Suprapubic skin (tissue), 4 donors: ENCODE measurements at places on chromosomes 1 and 21.

GRCh38 chr1:176853503-176853902 is 311.0 kb downstream of the ASTN1 start:
- DNase-seq: no peak

DNA sequence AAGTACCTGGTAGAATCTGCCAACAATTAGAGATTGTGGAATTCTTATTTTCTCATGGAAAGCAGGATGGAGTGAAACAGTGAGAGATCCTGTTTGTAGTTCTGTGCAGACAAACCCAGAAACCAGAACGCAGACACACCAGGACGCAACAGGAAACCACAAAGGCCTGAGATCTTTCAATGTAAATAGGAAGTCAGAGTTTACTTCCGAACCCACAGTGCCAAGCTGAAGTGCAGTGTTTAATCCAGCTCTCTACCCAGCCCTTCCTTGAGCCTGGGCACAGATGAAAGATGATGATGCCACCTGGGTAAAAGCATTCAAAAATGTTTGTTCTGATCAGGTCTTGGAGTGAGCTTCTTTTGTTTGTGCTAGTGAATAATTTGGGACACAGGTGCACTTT is 244.2 kb upstream of the HOOK1 start:
- DNase-seq: no peak

DNA sequence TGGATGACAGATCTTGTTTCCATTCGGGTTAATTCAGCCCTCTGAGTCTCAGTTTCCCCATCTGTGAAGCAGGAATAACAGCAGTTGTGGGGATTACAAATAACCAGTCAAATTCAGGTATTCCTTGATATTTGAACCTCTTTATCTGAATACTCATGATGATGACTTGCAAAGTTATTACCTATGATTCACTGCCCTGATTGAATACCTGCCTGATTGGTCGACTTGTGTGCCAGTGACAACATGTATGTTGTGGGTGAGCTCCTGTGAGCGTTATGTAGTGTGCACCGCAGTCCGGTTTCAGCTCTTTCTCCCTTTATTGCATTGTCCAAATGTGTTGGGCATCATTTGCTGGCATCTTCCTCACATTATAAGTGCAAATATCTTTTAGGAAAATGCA is 9.5 kb upstream of the TMEM61 start:
- no peak for DNase-seq

- DNase-seq: no peak
Observed at GRCh38 chr1:212852105-212852688, 4.7 kb upstream of the SPATA45 start.

DNA sequence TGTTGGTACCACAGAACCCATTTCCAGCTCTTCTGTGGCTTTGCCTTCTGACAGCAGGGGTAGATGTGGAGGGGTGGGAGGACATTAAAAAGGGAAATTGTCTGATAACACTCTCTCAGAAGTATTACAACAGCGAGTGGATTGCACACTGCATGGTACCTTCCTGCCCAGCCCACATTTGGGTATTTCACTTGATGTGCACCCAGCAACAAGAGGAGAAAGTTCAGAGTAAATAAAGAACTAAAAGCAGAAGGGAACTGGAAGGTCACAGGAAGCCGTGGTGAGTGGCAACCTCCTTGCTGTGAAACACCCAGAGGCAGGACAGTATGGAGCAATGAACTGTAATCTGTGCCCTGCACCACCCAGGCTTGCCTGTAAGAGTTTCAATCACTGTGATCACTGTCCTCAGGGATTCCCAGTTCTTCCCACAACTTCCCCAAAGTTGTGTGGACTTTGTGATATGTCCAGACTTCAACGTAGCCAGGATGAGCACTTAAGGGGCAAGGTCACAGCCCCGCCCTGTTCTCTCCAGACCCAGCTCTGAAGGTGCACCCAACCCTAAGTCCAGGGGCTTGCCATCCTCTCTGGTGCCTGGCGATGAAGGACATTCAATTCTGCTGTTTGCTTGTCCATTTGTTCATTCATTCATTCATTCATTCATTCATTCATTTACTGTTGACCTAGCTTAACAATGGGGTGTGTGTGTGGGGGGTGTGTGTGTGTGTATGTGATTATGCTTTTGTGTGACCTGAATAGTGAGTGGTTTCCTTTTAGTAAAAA is 18.7 kb upstream of the F5 start:
- DNase-seq: no peak

DNA sequence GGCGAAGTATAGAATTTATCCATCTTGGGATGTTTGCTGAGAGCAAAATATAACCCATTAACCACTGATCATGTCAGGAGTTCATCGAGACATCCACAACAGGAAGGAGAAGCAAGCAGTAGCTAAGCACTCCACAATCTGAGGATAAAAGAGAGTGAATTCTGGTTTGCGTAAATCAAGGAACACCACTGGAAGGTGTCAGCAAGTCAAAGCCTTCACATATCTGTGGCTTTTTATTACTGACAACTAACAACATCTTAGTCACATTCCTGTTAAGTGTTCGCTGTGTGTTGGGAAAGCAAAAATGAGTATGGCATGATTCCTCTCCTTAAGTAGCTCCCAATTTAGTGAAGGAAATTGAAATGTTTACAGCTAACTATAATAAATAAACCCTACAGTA is 44.5 kb upstream of the DARS2 start:
- no peak for DNase-seq

- no peak for DNase-seq
Observed at GRCh38 chr1:23531562-23532094, 595 bp upstream of the E2F2 start.

- no peak for DNase-seq
Observed at GRCh38 chr21:42289926-42290325, 25.3 kb downstream of the TFF3 start.

DNA sequence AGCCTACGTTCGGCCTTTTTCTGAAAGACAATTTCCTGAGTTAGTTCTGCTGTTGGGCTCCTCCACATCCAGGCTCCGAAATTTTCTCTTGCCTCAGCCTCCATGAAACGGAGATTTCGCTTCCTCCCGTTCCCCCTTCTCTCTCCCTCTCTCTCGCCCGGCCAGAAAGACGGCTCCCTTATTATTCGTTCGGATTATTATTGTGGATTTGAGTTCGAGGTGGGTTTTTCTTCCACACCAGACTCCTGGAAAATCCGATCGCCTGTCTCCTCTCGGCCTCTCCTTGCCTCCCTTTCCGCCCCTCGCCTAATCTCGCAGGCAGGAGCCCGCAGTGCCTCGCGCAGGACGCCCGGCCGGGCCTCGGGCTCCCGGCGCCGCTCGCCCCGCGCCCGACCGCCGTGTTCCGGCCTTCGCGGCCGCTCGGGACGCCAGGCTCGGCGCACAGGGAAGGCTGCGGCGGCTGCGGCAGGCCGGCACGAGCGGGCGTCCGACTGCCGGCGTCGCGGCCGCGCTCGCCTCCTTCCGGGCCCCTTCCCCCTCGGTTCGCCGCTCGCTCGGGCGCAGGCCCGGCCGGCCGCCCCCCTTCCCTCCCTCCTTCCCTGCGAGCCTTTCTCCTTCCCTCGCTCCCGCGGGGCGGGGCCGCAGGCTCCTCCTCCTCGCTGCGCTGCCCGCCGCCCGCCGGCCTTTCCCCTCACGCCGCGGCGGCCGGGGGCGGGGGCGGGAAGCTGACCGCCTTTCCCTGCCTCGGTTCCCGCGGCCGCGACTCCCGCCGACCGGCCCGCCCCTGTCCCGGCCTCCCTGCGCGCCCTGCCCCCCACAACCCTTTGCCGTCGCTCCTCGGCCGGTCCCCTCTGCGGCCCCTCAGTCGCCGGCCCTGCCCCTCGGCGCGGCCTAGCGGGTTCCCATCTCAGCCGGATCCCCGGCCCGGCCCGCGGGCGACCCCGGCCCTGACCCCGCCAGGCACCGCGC is at the start of gene ARHGEF11:
Gene ARHGEF11, minus strand, starts transcription at position 493 of the 969 bp plus-strand sequence. CDS start 1,412 bp downstream, outside the sequence.
- DNase-seq: peak; percentile 91
